Natural killer cell treated with Interleukin-12 subunit alpha and Interleukin-12 subunit beta and Interleukin-15 and Interleukin-18, amount 100 ng/mL, for 72 hours (primary cell): ENCODE measurements at places on chromosomes 13 and 19. TPM values are rescaled to one million over a fixed set of nuclear protein-coding genes. Genes with fewer than 3 reads are reported as not detected.

GRCh38 chr19:37763488-37763887, 15.9 kb downstream of the ZNF573 start:
- no peaks in the 10 kb centered on the region for H3K4me1 ChIP-seq
- peaks cover 32% of the 10 kb centered on the region for H3K36me3 ChIP-seq
- no peak for DNase-seq
- no peak overlapping the region for H3K4me3 ChIP-seq
- no peak overlapping the region for H3K27ac ChIP-seq

The CDX2 gene
- total RNA-seq, result not detected

GRCh38 chr19:33419788-33420130, 46.2 kb downstream of the CEBPG start:
- DNase-seq, result no peak
- H3K4me1 ChIP-seq, result peaks cover 5% of the 10 kb centered on the region
- no peak overlapping the region for H3K4me3 ChIP-seq
- H3K27me3 ChIP-seq, result no peaks in the 10 kb centered on the region
- H3K36me3 ChIP-seq, result no peaks in the 10 kb centered on the region
- no peak overlapping the region for H3K27ac ChIP-seq

DNA sequence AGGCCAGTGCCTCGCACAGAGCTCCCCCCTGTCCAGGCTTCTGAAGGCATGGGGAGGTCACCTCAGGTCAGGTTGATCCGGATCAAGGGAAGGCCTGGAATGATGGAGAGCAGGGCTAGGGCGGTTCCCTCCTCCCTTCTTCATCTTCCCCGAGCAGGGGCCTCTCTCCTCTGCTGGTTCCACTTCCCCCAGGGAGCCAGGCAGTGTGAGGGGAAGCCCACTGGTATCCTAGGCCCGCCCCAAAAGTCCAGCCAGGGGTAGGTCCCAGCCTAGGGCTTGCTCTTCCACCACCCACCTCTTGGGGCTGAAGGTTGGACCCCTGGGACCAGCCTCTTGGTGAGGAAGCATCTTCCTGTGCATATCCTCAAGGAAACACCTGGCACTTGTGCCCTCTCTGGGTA, 16.4 kb upstream of the PRR19 start:
- peak overlapping the region; percentile 98 for H3K4me3 ChIP-seq
- peaks cover 23% of the 10 kb centered on the region for H3K4me1 ChIP-seq
- peak overlapping the region; percentile 86 for H3K27ac ChIP-seq
